ENCODE measurements at places on chromosomes 1 and 21.

DNA sequence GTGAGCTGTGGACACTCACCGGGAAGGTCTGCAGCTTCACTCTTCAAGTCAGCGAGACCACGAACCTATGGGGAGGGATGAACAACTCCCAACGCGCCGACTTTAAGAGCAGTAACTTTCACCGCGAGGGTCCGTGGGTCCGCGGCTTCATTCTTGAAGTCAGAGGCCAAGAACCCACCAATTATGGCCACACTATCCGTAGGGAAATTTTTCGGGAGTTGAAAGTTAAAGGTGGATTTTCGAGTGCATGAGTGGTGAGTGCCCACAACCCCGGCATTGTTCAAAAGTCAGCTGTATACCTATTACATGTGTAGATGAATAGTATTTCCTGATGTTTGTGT lies 19.7 kb downstream of the EXOC8 start:
- no peak for DNase-seq

DNA sequence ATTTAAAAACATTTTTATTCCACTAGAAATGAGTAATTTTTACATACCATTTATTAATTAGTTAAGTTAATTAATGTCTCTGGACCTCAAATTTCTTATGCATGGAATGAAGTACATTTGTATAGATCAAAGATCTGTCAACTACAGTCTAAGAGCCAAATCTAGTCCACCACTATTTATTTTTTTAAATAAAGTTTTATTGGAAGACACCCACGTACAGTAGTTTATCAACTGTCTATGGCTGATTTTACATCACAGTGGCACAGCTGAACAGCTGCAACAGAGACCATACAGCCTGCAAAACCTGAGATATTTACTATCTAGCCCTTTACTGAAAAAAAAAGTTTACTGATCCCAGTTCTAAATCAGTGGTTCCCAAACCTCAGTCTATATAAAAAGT lies 188.6 kb upstream of the HP1BP3 start:
- no peak for DNase-seq

DNA sequence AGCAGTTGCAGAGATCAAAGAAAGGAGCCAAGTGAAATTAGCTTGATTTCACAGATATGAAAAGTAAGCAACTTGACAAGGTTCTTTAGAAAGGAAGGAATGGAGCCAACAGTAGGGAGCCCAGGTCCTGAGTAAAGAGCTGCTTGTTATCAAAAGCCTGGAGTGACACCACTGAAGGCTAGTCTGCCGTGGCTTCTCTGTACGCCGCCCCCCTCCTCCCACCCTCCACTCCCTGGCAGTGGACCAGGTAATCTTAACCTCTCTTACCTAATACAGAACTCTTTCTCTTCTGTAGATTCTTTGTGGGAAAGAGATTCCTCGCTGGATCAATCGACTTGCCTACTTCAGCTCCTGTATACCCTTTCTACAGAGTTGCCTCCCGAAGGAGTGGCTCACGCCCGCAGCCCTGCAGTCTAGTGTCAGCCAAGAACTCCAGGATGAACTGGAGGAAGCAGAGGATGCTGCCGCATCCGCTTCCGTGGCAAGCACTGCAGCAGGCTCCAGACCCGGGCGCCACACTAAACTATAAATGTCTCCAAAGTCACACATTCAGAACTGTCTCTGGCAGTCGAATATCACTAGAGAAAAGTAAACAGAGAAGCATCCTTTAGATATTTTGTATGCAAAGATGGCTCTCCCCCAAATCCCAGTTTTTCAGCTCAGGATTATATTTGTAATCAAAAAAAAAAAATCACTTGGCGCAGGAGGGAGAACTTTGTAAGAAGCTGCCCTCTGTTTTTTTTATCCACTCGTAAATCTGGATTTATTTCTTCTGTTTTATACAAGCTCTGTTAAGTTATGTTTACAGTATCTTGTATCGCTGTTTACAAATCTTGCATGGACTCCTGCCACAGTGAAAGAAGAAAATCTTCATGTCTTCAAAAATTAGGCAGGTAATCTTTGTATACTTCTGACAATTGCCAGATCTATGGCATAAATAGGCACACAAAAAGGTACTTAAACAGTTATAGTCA lies 52.6 kb downstream of the DESI2 start:
- DNase-seq, result no peak

DNA sequence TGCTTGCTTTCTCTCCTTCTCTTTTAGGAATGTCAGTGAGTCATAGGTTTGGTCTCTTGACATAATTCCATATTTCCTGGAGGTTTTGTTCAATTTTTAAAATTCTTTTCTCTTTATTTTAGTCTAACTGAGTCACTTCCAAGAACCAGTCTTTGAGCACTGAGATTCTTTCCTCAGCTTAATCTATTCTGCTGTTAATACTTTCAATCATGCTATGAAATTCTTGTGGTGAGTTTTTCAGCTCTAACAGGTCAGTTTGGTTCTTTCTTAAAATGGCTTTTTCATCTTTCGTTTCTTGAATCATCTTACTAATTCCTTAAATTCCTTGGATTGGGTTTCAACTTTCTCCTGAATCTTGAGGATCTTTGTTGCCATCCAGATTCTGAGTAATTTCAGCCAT lies 321.0 kb downstream of the PTBP2 start:
- no peak for DNase-seq

DNA sequence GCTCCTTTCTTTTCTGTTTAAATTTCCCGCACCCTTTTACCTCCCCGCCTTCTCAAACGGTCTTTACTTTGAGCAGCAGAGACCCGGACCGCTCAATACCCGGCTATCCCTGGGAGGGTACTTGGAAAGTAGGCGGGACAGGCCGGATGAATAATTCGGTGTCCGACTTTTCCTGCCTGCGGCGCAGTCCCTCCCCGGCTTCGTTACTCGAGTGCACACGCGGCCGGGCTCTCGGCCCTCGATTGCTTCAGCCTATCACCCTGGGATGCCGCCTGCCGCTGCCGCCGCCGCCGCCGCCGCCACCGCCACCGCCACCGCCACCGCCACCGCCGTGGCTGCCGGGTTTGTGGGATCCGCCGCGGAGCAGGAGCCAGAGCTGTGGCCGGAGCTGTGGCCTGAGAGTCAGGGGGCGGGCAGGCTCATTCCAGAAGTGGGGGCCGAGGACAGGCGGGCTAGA lies 382 bp upstream of the RASAL2 start:
- DNase-seq, result peak; percentile 18

GRCh38 chr1:75092141-75092540 lies 42.0 kb upstream of the LHX8 start:
- DNase-seq, result no peak

- no peak for DNase-seq
Observed at GRCh38 chr1:37233606-37234005, 199.3 kb upstream of the GRIK3 start.

GRCh38 chr1:57674801-57675200 lies 250.9 kb upstream of the DAB1 start:
- no peak for DNase-seq

DNA sequence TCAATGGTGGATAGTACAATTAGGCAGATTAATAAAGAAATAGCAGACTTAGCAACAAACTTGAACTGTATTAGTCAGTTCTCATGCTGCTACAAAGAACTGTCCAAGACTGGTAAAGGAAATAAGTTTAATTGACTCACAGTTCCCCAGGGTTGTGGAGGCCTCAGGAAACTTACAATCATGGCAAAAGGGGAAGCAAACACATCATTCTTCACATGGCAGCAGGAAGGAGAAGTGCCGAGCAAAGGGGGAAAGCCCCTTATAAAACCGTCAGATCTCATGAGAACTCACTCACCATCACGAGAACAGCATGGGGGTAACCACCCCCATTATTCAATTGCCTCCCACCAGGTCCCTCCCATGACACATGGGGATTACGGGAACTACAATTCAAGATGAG lies 27.1 kb upstream of the PDE4B start:
- DNase-seq, result no peak

- no peak for DNase-seq
Observed at GRCh38 chr1:159171254-159171687, at the start of gene CADM3. CADM3 (plus strand) TSS chr1:159171615; CDS start chr1:159171766, 151 bp downstream.

GRCh38 chr1:64282351-64282750 lies 78.9 kb downstream of the UBE2U start:
- DNase-seq, result no peak

GRCh38 chr1:75731881-75732280 lies 7.4 kb downstream of the ACADM start:
- no peak for DNase-seq

DNA sequence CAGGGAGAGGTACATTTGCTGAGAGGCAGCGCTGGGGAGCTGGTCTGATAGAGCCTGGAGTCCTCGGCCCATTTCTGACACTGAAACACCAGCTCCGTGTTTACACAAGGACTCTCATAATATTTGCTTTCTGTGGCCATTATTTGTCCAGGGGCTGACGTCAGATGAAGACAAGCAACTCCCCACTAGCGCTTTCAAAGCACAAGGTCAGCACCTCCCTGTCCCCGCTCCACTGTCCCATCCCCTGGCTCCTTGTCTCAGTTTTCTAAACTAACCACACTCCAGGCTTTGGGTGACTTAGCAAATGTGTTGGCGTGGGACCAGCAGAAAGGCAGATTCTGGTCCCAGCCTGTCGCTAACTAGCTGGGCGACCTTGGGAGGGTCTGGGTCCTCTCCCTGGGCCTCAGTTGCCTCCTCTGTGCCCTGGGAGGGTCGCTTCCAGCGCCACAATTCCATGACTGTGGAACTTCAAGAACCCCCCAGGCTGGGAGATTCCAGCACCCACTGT lies 37.4 kb upstream of the ZBTB40 start:
- no peak for DNase-seq

DNA sequence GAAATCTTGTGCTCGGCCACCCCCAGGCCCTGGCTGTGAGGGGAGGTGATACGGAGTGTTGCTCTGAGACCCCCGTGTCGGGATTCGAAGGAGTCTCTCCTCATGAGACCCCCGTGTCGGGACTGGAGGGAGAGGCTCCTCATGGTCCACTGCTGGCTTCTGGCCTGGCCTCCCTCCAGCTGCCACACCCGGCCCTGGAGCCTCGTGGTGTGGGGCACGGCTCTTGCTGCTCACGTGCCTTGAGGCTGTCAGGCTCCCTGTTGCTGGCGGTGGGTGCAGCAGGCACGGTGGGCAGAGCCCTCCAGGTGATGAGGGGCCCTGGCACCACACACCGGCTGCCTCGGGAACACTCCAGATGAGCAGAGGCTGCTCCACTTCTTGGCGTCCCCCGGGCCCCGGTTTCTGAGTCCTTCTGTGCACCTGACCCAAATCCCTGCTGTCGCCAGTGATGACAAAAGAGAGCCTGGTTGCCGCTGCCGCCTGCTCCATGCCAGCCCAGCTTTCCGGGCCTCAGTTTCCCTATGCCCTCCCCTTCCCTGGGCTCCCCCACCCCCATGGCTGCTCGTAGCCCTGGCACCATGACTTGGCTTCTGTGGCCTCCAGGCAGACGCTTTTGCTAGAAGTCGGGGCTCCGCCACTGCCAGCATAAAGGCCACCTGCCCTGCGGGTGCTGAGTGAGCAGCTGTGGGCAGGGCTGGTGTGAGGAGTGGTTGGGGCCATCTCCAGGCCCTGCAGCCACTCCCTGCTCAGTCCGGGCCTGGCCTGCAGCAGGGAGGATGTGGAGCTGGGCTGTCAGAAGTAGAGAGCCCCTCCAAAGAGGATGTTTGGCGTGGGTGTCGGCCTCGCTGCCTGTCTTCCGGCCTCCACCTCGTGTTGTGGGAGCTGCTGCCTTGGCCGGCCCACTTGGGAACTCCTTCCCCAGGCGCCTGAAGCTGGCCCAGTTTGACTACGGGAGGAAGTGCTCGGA lies 11.8 kb downstream of the TMEM240 start:
- DNase-seq, result no peak

DNA sequence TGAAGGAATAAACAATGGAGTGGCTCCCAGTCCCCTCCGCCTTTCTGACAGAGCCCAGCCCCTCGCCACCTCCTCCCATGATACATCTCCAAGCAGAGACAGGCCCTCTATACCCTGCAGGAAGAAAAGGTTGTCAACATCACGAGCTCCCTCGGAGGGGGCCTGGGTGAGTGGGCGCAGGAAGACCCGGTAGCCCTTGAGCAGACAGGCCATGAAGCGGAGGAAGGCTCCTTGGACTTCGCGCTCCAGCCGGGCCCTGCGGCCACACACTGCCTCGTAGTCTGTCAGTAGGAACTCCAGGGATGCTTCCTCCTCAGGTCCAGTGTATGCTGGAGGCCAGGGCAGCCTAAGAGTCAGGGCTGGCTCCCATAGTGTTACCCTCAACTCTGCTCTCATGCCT lies 7.0 kb downstream of the DENND4B start:
- no peak for DNase-seq

GRCh38 chr1:94864821-94865220 lies 44.7 kb downstream of the SLC44A3 start:
- DNase-seq, result no peak

DNA sequence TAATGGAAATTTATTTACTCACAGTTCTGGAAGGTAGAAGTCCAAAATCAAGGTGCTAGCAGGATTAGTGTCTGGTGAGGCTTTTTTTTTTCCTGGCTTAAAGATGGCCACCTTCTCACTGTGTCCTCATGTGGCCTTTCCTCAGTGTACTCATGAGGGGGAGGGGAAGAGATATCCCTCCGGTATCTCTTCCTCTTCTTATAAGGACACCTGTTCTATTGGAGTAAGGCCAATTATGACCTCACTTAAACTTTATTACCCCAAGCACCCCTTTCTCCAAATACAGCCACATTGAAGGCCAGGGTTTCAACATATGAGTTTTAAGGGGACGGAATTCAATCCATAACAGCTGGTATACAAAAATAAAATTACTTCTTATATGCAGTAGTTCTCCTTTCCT lies 203.7 kb upstream of the C1orf87 start:
- no peak for DNase-seq

DNA sequence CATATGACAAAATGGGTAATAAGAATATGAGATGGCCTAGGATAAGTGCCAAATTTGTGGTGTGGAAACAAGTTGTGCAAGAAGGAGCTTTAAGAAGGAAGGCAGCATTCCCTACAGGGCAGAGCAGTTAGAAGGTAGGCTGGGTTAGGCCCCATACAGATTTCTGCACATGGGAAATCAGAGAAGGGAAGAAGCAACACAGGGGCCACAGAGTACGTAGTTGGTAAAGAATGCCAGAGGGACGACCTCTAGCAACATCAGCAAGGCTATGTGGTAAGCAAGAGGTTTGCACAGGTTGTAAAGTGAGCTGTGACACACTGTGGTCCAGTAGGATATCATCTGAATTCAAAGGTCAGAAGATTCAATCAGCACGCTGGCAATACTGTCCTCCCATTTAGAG lies 765.6 kb upstream of the B3GALT2 start:
- no peak for DNase-seq

DNA sequence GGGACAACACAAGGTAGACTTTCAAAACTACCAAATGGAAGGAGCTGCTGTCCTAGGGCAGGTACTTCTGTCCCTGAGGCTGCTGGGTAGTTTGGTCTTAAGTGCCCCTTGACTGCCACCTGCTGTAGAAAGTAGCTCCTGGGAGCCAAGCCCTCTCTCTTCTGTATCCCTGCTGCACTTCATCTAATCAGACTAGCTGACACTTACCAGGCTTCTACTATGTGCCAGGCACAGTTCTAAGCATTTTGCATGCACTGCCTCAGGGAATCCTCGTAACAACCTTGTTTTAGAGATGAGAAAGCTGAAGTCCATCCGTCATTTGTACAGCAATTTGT lies 15.9 kb upstream of the SRSF4 start:
- peak; percentile 26 for DNase-seq

- DNase-seq, result no peak
Observed at GRCh38 chr21:29193901-29194300, 63.5 kb downstream of the MAP3K7CL start.

GRCh38 chr1:101317590-101317989 lies 80.8 kb downstream of the S1PR1 start:
- DNase-seq, result no peak

- no peak for DNase-seq
Observed at GRCh38 chr1:51336004-51336403, 5.6 kb upstream of the TTC39A start.
